NK-92 treated with Interleukin-12 subunit alpha and Interleukin-12 subunit beta, amount 100 ng/mL, for 24 hours (cell line): ENCODE measurements at places on chromosomes 3 and 15.

DNA sequence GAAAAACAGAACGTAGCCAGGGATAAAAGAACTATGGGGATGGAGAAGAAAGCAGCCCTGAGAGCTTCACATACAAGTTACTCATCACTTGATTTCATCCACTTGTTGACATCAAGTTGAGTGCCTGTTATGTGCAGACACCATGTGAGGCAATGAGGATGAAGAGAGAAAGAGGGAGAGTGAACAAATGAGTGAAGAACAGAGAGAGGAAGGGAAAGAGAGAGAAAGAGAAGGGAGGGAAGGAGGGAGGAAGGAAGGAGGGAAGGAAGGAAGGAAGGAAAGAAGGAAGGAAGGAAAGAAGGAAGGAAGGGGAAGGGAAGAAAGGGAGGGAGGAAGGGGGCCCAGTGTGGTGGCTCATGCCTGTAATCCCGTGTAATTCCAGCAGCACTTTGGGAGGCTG is 72.3 kb upstream of the SMAD3 start:
- DNase-seq, result no peak

DNA sequence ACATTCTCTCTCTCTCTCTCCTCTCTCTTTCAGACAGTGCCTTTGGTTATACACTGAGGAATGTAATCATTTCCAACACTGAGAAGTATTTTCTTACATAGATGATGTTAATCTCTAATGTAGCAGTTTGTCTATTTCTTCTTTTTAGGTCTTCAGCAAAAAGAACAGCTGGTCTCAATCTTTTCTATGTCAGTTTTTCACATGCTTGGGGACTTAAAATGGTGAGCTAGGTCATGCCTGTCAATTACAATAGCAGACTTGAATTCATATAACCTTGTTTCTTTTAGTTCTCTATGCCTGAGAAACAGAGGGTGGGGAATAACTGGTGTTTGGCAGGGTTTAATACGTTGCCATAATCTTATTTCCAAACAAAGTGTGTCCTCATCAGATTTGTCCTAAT is 786.2 kb downstream of the SQOR start:
- DNase-seq, result no peak

DNA sequence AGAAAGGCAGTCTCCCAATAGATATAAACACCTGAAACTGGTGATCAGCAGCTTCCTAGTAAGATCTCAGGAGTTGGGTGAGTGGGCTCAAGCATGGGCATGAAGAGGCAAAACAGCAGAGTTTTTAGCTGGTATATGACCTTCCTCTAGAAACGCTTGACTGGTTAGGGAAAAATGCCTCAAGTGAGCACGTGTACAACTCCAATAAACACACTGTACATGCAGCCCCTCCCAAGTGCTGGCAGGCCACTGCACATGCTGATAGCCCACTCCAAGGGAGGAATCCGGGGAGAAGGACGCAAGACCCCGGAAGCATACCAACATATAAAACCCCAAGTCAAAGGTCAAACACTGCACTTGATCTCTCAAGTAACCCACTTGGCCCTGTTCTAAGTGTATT is 143.0 kb downstream of the FMN1 start:
- DNase-seq, result no peak

GRCh38 chr3:88038566-88038965 is 20.2 kb downstream of the CGGBP1 start:
- DNase-seq, result no peak

GRCh38 chr3:30292192-30292893 is 314.1 kb upstream of the TGFBR2 start:
- no peak for DNase-seq

- no peak for DNase-seq
Measured at GRCh38 chr3:40307176-40307575, 2.3 kb upstream of the EIF1B start.

GRCh38 chr3:167740961-167741587 is 5.6 kb downstream of the SERPINI1 start:
- no peak for DNase-seq

- DNase-seq, result no peak
Measured at GRCh38 chr3:23100106-23100505, 103.0 kb upstream of the UBE2E2 start.

- no peak for DNase-seq
Measured at GRCh38 chr3:172782235-172782634, 31.7 kb downstream of the ECT2 start.

- no peak for DNase-seq
Measured at GRCh38 chr15:87713475-87713879, 543.1 kb downstream of the NTRK3 start.

DNA sequence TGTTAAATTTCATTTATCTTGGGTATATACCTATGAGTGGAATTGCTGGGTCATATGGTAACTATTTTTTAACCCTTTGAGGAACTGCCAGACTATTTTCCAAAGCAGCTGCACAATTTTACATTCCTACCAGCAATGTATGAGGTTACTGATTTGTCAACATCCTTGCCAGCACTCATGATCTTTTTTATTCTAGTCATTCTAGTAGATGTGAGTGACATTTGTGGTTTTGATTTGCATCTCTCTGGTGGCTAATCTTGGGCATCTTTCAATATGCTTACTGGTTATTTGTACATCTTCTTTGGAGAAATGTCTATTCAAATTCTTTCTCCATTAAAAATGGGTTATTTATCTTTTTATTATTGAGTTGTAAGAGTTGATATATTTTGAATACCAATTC is 21.3 kb upstream of the LRRC58 start:
- DNase-seq, result no peak
